ENCODE measurements at places on chromosomes 6 and 20.

- DNase-seq: no peak
These were observed 18.6 kb downstream of the ZNFX1 start for GRCh38 chr20:49259284-49259683.

DNA sequence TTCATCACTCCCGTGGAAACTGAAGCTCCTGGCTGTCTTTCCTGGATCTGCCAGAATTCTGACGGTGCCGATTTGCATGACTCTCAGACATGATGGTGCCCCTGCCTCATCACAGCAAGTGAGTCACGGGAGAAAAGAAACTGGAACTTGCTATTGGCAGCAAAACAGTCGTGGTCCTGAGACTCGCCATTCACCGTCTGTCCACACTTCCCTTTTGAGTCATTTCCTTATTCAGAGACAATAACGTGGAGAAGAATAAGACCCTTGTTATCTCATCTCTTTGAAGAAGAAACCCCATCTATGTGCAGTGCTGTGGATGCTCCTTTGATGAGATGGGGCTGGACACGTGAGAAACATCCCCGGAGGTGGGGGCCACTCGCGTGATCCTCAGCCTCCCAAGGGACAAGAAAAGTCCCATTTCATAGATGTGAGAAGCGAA is 4.2 kb downstream of the GPR31 start:
- DNase-seq: no peak

DNA sequence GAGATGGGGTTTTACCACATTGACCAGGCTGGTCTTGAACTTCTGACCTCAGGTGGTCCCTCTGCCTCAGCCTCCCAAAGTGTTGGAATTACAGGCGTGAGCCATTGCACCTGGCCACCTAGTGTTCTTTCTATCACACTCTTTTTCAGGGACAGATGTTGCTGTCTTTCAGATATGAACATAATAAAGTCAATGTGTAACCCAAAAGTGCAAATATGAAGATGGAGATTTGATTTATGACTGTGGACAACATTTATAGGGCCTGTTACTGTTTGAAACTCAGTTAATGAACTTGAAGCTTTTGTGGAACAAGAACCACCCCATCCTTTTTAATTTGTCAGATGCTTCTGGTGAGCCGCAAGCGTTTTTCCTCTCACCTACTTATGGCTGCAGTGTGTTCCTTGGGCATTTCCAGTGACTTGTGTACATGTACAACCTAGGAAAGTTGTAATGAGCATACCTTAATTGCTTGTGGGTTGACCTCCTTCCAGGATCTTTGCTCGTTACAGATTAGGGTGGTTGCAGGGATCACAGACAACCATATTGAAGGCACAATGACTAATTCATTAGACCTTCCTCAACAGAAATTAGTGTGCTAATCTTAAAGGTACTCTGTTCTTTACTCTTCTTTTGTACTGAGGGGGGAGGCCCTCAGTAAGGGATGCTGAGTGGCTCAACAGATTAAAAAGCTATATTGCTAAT is 6.8 kb downstream of the TBPL1 start:
- DNase-seq: no peak

DNA sequence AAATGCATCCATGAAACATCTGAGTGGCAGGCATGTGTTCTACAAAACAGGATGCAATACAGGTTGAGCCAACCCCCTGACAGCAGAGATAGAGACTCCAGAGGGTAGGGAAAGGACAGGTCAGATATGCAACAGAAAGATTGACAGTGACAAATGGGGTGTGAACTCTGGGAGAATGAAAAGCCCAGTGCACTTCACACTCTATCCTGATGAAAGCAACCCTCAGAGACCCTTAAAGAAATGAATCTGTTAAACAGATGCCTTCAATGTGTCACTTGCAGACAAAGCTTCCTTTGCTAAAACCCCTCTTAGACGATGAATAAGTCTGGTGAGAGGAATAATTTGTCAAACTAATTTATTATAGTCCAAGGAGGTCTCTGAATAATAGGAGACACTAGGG is 89.9 kb downstream of the RFPL4B start:
- DNase-seq: no peak

DNA sequence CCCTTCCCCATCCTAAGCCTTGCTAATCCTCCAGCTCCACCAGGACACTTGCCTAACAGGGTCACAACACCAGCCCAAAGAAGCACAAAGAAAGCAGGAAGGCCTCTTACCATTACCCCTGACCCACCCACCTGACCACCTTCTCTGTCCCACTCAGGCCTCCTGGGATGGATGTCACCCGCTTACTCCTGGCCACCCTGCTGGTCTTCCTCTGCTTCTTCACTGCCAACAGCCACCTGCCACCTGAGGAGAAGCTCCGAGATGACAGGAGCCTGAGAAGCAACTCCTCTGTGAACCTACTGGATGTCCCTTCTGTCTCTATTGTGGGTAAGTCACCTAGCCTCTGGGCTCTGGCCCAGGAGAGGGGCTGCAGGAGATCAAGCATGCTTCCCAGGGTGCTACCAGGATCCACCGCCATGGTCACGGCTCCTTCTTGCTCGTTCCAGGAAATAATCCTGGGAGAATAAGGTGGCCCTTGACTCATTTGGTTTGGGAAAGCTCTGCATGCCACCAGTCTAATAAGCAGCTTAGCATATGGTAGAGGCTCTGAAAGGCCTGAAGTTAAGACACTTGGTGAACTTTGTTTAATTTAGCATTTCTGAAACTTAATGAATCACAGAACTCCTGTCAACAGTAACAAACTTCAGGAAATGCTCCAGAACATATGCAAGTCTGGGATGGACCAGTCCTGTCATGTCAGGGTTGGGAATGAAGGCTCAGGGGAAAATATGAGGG is 19.2 kb downstream of the ASIP start:
- DNase-seq: no peak

GRCh38 chr20:62367136-62367632 is at the start of gene LAMA5:
TSS of gene LAMA5 (minus strand) at chr20:62367312. CDS start at chr20:62367245, 67 bp downstream.
- DNase-seq: no peak

- DNase-seq: no peak
These were observed 6.0 kb downstream of the TREM1 start for GRCh38 chr6:41280381-41281057.

DNA sequence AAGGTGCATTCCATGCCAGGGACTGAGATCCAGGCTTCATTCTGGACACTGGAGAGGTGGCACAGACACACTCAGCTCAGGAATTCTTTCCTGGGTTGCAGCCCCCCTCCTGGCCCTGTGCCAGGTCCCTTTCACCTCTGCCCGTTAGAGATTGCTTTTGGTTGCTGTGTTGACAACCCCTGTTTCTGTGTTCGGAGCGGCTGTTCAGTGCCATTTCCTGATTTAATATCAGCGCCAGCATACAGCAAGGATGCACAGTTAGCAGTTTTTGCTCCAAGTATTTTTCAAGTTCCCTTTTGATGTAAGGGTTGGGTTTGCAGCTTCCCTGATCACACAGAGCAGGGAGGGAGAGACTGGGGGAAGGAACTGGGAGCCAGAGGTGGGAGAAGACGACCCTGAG is 8.5 kb upstream of the MAFB start:
- DNase-seq: no peak

Data from coronary artery (tissue), 2 donors.